Activated CD8-positive, alpha-beta memory T cell treated with anti-CD3 and anti-CD28 coated beads for 1 hour (primary cell): ENCODE measurements at places on chromosomes 3 and 15.
A peak's percentile ranks its signal among the peaks of the same experiment; 100 is the strongest.

- DNase-seq: no peak
Measured at GRCh38 chr3:16359331-16359730, 94.3 kb downstream of the OXNAD1 start.

GRCh38 chr3:148884261-148884660, 19.2 kb downstream of the CPA3 start:
- no peak for DNase-seq

- DNase-seq: no peak
Measured at GRCh38 chr3:107992976-107993684, 97.7 kb downstream of the CD47 start.

- no peak for DNase-seq
Measured at GRCh38 chr3:13853978-13854296, 25.9 kb downstream of the WNT7A start.

GRCh38 chr15:81336568-81336967, 12.6 kb upstream of the STARD5 start:
- DNase-seq: no peak

DNA sequence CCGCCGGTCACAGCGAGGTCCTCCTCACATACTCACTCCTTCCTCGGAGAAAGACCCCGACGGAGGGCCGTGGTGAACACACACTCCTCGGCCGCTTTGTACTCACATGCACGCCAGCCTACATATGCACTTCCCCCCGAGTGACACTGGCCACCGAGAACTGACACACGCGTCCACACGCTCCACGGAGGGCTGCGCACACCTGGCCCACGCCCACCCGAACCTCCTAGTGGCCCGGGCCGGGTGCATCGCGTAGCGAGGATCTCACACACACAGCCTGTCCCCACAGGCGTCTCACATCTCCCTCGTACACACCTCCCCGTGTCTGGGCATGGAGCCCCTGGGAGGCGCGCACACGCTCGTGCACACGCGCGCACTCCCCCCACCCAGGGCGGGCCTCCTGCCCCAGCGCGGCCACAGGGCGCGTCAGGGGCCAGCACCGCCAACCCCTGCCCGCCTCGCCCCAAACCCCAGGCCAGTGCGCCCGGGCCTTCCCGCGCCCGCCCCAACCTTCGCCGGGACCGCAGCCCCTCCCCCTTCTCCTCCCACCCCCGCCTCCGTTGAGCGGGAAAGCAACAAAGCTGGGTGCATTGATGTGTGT, 411 bp upstream of the C3orf70 start:
- no peak for DNase-seq

- DNase-seq: no peak
Measured at GRCh38 chr3:67986706-67987105, 332.3 kb upstream of the SUCLG2 start.

DNA sequence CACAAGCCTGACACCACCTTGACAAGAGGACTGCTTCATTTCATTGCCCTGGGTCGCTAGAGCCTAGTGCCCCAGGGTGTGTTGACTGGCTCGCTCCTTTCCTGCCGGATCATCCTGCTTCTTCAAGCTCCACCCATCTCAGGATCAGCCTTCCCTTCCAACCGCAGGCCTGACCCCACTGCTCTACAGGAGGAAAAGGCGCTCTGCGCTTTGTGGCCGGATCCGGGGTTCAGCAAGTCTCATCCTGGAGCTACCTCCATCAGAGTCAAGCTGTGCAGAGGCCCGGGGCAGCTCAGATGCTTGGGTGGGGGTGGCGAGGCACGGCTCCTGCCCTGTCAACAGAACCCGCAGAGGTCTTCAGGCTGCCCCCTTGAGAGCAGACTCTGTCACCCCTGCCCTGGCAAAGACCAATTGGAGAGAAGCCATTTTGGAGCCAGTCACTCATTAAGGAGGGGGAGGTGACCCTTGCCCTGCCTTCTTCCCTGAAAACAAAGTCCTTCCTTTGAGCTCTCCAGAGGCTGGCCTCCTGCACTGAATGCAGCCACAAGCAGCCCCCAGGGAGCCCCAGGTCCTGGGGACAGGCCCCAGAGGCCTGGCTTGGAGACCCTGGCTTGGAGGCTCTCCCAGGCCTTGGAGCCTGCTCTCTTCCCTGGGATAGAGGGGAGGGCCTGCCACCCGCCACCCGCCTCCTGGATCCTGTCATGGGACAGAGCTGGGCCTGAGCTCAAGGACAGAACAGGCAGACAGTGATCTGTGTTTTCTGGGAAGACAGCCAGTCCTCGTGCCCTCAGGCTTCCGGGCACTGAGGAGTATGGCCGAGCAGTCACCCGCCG, 80.3 kb downstream of the CPN2 start:
- DNase-seq: no peak

GRCh38 chr15:75694241-75695182, 18.1 kb downstream of the CSPG4 start:
- no peak for DNase-seq

DNA sequence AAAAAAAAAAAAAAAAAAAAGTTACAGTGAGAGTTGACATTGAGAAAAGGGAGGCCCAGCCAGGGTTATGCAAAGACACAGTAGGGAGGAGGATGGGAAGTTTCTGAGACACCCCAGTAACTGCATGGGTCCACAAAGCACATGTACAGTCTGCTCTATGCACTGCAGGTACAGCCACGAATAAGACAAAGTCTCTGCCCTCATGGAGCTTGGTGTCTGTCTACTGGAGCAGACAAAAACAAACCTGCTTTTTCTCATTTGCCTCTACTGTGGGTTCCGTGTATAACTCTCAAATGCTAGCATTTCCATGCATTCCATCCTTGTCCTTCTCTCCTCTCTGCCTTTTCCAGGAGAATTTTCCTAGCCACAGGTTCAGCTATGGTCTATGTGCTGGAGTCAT, 107.4 kb downstream of the UBE3A start:
- no peak for DNase-seq

- DNase-seq: no peak
Measured at GRCh38 chr3:149599236-149599635, 58.6 kb downstream of the WWTR1 start.

GRCh38 chr3:39062180-39062579, 10.4 kb downstream of the WDR48 start:
- no peak for DNase-seq

- no peak for DNase-seq
Measured at GRCh38 chr3:11162401-11163345, 8.4 kb downstream of the HRH1 start.

DNA sequence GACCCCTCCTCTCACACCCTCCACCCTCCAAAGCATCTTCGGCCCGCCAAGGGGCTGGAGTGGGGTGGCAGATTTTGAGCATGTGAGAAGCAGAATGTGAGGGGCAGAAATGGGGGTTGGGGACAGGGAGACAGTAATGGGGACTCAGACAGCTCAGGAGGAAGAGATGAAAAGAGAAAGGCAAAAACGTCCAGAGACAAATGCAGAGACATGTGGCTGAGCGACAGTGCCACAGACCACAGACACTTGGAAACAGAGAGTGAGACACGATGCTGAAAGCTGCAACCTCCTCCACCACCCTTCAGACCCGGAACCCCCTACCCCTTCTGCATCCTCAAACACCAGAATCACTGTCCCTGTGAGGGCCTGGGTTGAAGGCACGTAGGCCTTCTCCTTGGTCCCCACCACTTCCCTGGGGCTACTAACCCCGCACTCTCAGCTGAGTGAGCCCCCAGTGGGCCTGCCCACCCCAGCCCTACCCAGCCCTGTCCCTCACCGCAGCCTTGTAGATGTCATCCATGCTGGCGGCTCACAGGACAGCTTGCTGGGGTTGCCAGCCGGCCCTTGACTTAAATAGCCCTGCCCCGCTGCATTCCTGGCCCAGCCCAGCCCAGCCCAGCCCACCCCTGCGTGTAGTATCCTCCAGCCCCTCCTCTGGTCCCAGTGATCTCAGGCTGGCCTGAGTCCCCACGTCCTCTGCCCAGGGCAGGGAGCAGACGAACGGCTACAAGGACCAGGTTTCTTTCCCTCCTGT, at the start of gene TNNC1:
TSS of gene TNNC1 (minus strand) at position 546 of the 754 bp plus-strand sequence. CDS start at position 520, 26 bp downstream.
- no peak for DNase-seq

DNA sequence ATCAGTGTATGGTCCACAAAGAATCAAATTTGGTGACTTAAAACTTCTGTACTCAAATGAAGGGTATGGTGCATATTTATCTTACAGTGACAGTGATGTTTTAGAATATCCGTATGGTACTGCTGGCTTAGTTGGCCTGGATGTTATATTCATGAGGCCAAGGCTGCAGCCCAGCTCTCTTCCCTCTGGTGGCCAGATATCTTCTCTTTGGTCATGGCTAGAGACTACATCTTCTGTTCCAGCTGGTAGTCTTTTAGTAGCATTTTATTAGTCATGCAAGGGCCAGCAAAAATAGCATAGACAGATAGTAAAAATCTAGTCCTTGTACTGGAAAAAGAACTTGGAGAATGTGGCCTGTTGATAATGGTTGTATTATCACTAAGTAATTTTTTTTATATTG, 124.0 kb upstream of the ROPN1 start:
- no peak for DNase-seq

- DNase-seq: no peak
Measured at GRCh38 chr15:53530761-53531160, 228.7 kb downstream of the WDR72 start.

DNA sequence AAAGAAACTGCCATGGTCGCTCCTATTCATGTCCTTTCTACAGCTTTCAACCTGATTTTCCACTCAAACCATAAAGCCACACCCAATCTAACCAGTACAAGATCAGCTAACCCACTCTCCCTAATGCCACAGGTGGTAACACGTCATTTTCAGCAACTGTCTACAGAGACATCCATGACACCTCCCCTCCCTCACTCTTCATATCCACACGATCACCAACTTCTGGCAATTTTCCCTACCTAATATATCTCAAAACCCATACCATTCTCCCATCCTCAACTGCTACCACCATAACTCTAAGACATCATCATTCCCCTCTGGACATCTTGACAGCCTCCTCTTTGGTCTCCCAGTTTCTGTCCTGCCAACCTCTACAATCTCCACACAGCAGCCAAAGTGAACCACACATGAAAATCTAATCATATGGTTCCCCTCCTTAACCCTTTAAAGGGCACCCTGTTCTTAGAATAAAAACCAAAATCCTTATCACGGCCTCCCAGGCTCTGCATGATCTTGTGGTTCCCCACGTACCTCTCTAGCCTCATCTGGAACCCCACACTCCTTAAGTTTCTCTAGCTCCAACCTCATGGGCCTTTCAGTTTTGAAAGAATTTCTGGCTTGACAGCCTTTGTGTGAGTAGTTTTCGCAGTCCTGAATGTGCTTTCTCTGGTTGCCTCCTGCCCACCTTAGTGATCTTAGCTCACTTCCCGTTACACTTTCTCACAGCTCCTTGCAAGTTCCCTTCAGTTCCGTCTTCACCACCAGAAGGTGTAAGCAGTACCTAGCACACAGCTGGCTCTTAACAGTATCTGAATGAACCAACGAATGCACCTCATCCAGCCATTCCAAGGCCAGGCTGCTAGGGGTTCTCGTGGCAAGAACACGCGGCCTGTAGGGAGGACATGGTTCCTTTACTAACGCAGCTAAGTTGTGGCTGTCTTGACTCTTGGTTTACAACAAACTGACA, 33.4 kb downstream of the SPINK8 start:
- DNase-seq: peak; percentile 0

DNA sequence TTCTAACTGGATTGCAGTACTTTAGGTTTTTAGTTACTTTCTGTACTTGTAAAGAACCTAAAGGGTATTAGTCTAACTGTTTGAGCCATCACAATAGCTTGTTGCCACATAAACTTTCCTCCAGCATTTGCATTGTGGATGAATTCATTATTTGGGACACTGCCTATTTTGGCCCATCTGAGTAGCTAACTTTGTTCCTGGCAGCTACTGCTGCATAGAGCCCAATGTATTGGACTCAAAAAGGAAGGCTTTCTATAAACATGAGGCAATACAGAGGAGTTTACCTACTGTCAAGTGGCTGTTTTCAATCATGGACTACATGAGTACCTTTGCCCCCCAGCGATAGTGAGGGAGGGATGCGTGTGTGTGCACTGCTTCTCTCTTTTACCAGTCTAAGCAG, 1.9 kb downstream of the ROBO2 start:
- DNase-seq: no peak

- no peak for DNase-seq
Measured at GRCh38 chr3:50604628-50605588, 6.7 kb downstream of the CISH start.

DNA sequence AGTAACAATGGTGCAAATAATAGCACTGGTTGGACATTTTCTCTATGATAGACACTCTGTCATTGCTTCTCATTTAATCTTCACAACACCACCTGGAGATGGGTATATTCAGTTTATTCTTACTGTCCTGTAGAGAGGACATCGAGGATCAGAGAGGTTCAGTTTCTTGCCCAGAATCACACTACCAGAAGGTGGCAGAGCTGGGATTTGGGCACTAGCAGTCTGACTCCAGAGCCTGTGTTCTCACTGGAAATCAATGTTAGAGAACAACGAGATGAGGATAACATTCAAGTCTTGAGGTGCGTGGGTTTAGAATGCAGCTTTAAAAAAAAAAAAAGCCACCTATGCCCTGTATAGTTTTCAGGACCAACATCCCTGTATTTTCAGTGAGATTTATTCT, 127.8 kb downstream of the SYNPR start:
- no peak for DNase-seq

GRCh38 chr3:43379343-43379742, 93.0 kb downstream of the SNRK start:
- no peak for DNase-seq

DNA sequence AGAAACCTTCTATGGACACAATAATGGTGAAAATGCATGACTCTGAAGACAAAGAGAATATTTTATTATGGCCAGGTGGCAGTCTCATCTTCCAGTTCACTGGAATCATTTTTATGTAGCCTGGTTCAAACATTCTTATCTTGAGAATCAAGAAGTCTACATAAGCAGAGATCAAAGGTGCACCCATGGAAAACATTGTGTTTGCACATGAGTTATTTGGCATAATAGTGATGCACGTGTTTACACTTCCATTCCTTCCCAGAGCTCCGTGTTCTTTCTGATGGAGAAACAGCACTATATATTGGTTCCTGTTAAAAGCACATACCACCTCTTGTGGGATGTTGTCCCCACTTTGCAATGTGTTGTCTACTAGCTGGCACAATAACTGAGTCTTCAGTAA, 572.2 kb downstream of the GRM7 start:
- no peak for DNase-seq

- DNase-seq: no peak
Measured at GRCh38 chr3:190076601-190077394, 43.9 kb downstream of the P3H2 start.

GRCh38 chr3:159007331-159007730, 205.5 kb downstream of the MFSD1 start:
- no peak for DNase-seq

DNA sequence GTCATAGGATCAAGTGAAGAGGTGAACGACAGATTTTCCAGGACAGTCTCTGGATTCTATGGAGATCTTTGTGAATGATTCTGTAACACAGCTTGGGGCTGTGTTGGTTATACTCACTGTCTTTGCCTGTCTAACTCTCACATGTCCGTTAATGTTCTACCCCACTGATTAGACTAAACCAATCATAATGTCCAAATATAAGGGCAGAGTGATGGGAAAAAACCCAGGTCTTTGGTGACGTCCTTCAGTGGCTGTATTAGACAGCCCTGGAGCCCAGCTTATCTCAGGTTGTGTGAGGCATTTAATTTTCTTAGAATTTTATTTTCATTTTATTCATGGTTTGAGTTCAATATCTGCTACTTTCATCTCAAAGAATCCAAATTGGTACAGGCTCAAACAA, 59.3 kb upstream of the TRA2B start:
- no peak for DNase-seq
